Activated effector memory CD4-positive, alpha-beta T cell treated with Interleukin-2 at 50 U/mL for 16 hours (primary cell): ENCODE measurements at places on chromosomes 3 and 15.

- no peak for DNase-seq
These were observed 222.0 kb downstream of the PYDC2 start for GRCh38 chr3:191682961-191683360.

DNA sequence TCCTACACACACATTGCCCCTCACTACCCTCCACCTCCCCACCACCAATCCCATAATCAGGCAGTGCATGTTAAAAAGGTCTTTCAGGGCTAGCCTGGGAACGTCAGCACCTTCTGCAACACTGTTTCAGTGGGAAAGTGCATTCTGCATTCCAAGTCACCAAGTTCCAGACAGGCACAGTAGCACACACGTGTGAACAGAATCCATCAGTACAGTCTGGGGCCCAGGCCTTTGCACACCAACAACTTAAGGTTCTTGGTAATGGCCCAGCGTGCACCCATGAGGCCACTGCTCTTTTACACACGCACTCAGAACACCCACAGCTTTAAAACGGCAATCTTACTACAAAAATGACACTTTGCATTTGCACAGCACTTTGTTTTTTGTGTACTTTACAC, 1.2 kb downstream of the ANXA2 start:
- no peak for DNase-seq

GRCh38 chr3:178244733-178245709, 291.2 kb upstream of the KCNMB2 start:
- no peak for DNase-seq

GRCh38 chr3:107065094-107065861, 312.0 kb upstream of the CCDC54 start:
- DNase-seq: no peak

- no peak for DNase-seq
These were observed 120.5 kb downstream of the TMEM108 start for GRCh38 chr3:133158686-133159085.

- DNase-seq: no peak
These were observed 82.6 kb upstream of the TJP1 start for GRCh38 chr15:29904757-29905417.

DNA sequence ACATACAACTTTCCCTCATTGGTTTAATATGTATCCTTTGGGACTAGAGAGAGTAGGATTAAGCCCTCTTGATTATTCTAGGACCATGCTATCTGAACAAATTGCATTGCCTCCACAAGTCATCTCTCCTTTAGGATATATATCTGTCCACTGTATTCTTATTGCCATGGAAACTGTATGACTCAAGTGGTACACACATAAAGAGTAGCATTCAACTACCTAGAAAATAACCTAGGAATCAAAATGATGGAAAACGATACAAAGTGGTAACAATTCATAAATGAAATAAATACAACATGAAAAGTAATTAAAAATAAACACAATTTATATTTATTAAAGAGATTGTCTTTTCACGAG, 212.1 kb upstream of the P2RY1 start:
- DNase-seq: no peak

GRCh38 chr3:115330430-115330829, 183.3 kb upstream of the ZBTB20 start:
- no peak for DNase-seq

GRCh38 chr3:157671656-157672055, 168.4 kb upstream of the VEPH1 start:
- DNase-seq: no peak

DNA sequence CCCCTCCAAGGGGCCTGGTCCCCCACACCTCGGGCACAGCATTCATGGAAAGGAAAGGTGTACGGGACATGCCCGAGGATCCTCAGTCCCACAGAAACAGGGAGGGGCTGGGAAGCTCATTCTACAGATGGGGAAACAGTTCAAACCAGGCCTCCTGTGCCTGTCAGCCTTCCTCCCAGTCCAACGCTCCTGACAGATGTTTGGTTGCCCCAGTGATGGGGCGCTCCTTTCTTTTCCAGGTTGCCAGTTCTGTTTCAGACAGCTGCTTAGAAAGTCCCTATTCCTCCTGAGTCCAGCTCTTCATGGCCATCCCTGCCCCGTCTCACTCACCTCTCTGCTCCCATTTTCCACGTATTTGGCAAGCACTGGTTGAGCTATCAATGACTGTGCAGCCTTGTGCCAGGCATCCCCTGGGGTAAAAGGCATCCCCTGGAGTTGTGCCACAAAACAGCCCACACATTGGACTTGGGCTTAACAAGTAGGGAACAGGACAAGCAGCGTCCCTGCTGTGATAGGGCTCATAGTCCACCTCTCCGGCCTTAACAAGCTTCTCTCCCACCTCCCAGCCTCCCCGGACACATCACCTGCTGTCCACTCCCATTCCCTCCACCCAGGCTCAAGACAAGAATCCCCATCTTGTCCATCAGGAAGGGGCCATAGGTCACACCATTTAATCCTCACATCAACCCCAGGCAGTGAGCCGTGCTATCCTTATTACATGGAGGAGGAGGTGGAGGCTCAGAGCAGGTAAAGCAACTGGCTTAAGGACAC, 6.6 kb downstream of the OXTR start:
- no peak for DNase-seq

DNA sequence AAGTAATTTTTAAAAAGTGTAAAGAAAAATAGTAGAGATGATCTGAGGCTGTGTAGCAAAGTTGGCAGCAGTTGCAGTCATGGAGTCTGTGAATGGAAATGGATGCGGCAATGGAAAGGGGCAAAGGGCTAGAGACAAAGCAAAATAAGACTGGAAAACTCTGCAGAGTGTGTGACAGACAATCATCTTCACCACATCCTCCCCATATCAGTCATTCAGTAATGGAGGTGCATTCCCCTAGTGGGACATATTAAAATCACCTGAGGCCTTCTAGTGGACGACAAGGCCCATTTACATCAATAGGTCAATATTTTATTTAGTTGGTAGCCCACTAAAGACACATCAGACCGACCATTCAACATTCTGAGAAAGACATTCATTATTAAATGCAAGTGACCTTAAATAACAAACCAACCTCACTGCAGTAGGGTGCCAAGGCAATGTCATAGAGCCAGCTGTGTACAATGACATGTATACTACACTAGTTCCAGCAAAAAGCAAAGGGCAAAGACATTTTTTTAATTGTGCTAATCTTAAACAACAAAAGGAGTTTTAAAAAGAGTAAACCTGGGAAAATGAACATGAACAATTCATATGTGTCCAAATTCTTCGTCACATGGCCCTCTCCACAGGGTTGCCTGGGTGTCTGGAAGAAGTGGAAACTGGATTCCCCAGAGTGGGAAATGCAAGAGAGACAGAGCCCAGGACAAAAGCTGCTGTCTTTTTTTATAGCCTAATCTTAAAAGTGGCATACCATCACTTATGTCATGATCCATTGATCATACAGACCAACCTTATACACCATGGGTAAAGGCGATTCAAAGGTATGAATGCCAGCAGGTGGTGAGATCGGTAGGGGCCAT, 15.6 kb upstream of the RAP2B start:
- no peak for DNase-seq

DNA sequence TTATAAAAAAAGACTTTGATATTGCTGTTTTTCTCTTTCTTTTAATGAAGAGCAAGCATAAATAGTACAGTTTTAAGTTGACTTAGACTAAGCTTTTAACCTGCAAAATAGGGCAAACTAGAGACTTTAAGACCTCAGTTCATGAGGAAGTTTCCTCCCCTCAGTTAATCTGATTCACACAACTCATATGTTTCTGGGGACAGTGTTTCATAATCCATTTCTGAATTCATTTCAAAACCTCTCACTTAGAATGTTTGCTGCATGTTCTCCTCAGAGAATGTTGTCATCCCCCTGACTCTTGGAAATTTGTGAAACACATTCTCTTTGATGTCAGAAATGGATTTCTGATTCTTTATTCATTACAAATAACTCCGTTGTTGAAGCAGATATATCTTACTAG, 79.3 kb upstream of the SKOR1 start:
- no peak for DNase-seq

GRCh38 chr3:58026598-58026997, 18.4 kb downstream of the FLNB start:
- DNase-seq: no peak

- DNase-seq: no peak
These were observed 20.8 kb downstream of the SLC12A8 start for GRCh38 chr3:125191730-125192129.

DNA sequence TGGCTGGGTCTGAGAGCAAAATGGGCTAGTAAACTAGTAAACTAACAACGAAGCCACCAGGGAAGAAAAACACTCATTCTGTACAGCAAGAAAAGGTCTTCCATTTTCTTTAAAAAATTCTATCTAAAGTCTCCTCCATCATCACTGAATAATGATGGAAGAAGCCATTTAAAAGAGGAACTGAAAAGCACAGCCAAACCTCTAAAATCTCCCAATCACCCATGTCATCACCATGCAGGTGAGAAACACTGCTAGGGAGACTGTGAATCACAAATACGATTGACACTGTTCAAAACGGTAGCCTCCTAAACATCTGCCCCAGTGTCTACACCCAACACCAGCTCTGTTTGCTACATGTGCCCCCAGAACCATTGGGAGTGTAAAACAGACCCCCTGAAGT, 140.4 kb downstream of the RORA start:
- no peak for DNase-seq

- DNase-seq: no peak
These were observed 241.0 kb downstream of the NSUN3 start for GRCh38 chr3:94303897-94304296.

DNA sequence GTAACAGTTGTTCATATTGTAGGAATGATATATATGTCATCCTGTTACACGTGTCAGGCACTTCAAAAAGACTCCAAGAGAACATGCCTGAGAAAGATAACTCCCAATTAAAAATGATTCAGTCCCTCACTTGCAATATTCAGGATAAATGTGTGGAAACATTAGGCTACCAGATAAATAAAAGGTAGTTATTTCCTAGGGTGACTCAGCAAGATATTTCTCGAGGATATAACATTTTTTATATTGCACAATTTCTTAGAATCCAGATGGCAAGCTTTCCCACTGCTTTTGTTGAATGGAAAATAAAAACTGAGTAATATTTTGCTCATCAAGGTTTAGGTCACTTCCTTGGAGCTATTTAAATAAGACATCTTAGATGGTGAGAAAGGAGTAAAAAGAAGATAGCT, 181.4 kb downstream of the GAP43 start:
- no peak for DNase-seq

GRCh38 chr3:19232566-19232965, 84.3 kb downstream of the KCNH8 start:
- DNase-seq: no peak

DNA sequence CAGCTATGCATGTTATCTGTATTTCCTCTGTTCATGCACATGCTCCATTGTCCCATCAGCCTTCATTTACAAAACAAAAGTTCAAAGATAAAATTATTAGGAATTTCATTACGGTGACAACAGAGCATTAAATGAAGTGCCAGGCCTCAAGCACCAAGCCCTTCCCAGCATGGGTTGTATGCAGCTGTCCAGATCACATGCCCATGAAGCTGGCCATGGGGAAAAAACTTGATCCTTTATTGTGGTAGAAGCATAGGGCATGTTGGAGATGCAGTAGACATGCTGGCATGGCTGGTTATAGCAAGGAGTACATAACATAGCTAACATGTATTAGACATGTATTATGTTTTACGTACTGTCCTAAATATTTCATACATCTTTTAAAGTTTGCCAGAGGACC, 4.1 kb upstream of the THRB start:
- no peak for DNase-seq

- no peak for DNase-seq
These were observed 29.7 kb downstream of the VGLL3 start for GRCh38 chr3:86961297-86961696.

GRCh38 chr3:65748326-65748725, 290.4 kb downstream of the MAGI1 start:
- no peak for DNase-seq

GRCh38 chr15:67077641-67078215, 12.3 kb downstream of the SMAD3 start:
- no peak for DNase-seq

GRCh38 chr3:37324850-37325321, 150.5 kb upstream of the LRRFIP2 start:
- DNase-seq: no peak

GRCh38 chr3:151084893-151085226, 604 bp upstream of the MED12L start:
- DNase-seq: no peak

DNA sequence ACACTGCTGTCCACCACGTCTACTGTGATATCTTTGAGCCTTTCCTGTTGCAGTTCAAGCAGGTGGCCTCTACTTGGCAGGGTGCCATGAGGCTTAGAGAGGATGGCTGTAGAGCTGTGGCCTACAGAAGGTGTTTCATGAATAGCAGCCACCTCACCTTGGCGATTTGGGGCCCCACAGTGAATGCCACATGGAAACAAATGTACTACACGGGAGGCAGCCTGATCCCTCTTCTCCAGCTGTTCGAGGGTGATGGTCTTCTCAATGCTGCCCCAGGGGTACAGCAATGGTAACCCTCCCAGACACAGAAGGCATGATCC, 70.7 kb downstream of the FAM43A start:
- DNase-seq: no peak

DNA sequence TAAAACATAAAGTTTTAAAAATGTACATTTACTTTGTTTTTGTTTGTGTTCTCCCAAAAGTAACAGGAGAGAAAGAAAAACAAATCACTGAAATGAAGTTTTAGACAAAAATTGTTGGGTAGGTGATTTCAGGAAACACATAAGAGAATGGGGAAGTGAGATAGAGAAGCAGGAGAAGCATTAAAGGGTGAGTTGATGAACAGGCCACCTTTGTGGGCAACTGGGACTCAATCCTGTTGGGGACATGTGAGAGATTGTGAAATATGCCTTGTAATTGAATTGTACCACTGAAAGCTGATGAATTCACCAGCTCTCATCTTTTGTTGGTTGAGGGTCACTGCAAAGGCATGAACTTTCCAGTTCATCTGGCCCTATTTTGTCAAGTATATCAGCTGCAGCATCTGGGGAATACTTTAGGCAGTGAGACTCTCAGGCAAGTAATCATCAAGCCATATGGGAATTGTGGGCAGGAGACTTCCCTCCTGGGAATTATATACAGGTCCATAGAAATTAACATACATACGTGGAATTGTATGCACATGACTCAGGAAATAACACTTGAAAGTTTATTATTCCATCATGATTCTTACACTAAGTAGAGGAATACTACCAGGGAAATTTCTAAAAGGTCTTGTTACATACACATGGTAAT, 181.0 kb downstream of the ZBBX start:
- no peak for DNase-seq

DNA sequence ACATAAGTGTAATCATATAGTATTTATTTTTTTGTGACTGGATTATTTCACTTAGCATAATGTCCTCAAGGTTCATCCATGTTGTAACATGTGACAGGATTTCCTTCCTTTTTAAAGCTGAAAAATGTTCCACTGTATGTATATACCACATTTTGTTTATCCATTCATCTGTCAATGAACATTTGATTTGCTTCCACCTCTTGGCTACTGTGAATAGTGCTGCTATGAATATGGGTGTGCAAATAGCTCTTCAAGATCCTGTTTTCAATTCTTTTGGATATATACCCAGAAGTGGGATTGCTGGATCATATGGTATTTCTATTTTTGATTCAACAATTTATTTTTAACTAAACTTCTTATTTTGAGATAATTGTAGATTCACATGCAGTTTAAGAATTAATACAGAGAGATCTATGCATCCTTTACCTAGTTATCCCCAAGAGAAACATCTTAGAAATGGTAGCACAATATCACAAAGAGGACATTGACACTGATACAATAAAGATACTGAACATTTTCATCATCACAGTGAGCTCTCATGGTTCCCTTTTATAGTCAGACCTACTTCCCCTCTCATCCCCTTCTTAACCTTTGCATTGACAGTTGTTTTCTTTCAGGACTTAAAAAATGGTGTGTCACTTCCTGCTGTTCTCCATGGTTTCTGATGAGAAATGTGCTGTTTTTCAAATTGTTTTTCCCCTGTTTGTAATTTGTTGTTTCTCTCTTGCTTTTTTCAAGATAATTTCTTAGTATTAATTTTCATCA, 90.1 kb downstream of the SATB1 start:
- DNase-seq: no peak
